ENCODE measurements at places on chromosomes 6 and 20.

DNA sequence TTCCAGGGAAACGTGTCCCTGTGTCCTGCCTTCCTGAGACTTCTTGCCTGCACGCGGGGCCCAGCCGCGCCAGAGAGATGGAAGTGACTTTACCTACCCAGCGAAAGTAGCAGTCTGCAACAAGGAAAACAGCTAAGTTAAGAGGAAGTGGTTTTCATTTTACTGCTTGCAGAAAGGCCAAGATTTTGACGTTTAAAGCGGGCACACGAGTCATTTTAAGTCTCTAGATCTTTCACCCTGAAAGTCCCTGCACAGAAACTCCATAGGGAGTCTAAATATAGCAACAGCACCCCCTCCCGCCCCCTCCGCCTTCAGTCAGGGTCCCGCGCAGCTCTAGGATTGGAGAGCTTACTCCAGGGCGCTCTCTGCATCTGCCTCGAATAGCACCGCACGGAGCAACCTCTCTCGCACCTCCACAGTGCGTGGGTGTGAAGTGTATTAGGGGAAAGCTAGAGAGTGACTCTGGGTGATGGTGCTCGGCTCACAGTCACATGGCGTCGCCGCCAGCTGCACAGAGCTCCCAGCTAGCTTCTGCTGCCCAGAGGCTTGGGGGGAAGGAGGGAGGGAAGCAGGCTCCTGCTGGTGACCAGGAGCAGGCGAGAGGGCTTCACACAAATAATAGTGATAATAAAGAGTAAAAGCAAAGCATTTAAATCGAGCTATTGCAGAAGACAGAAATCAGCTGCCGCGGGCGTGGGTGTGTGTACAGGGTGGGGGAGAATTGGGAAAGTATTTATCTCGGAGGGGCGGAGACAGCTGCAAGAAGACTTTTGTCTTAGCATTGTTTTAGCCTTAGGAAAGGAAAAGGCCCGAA is 1.8 kb upstream of the KCNQ5 start:
- no peak for DNase-seq

DNA sequence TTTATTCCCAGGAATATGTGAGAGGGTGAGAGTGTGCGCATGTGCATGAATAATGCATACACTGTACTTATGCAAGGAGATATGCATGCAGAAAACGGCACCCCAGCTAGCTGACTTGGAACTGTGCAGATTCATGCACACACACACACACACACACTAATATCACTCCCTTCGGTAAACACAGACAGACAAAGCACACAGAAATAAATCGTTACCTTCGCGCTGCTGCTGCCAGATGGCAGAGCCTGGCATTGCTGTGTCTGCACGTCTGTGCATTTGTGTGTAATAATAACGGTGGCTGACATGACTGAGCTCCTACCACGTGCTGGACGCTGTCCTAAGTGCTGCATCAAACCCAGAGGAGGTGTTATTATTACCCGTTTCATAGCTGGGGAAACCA is 36.8 kb downstream of the PREX1 start:
- DNase-seq: no peak

- DNase-seq: no peak
Observed at GRCh38 chr6:156946370-156946936, 169.3 kb downstream of the ARID1B start.

GRCh38 chr6:2918936-2919335 is 15.8 kb upstream of the SERPINB9 start:
- DNase-seq: no peak

- DNase-seq: no peak
Observed at GRCh38 chr20:48826883-48827771, 672 bp downstream of the PREX1 start.

GRCh38 chr6:152212437-152212836 is 405.0 kb downstream of the ESR1 start:
- no peak for DNase-seq

- no peak for DNase-seq
Observed at GRCh38 chr6:128063850-128064539, 163.1 kb upstream of the THEMIS start.

DNA sequence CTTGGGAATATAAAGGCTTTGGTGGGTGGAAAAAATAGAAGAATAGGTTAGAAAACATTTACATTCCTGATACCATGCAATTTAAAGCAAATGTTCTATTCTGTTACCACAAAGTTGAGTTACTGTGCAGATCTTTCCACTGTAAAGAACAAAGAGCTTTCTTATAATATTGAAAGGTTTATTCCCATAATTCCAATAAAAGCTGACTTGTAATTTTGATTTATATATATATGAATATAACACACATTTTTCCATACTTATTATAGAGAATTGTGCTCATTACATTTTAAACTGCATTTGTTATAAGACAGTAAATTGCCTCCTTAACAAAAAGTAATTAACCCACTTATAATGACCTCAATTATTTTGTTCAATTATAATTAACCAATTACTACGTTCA is 135.9 kb downstream of the RNASET2 start:
- no peak for DNase-seq

GRCh38 chr6:111750753-111751673 is 122.2 kb downstream of the FYN start:
- no peak for DNase-seq

DNA sequence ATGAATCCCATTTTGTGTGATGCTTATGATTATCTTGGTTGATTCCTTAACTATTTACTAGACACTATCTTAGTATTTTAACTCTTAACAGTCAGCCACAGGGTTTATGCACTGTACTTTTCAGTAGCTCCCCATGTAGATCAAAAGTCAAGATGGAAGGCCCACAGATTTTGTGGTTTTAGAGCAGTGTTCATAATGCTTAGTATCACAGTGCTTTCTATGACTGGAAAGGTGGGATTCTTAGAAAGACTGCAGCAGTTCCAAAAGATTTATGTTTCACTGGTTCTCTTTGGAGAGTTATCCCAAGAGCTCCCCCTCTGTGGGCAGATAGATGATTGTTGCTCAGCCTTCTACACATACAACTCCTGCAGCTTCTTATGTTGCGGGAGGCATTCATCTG is 34.5 kb downstream of the ANKRD6 start:
- DNase-seq: no peak

DNA sequence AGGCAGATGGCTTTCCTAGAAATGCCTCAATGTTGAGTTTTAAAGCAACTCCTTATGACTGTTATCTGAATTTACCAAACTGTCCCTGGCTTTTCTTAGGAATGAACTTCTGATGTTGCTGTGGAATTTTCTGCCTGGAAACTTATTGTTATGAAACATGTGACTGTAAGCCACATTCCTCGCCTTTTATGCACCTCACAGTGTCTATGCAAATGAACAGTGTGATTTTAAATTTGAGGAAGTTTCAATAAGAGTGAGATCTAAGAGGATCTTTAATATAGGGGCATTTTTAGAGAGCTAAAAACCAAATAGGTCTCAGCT is 2.4 kb upstream of the CCR6 start:
- DNase-seq: no peak

GRCh38 chr6:80535914-80536565 is 429.6 kb downstream of the BCKDHB start:
- DNase-seq: no peak

- DNase-seq: no peak
Observed at GRCh38 chr6:162173466-162173865, 554.1 kb downstream of the PRKN start.

DNA sequence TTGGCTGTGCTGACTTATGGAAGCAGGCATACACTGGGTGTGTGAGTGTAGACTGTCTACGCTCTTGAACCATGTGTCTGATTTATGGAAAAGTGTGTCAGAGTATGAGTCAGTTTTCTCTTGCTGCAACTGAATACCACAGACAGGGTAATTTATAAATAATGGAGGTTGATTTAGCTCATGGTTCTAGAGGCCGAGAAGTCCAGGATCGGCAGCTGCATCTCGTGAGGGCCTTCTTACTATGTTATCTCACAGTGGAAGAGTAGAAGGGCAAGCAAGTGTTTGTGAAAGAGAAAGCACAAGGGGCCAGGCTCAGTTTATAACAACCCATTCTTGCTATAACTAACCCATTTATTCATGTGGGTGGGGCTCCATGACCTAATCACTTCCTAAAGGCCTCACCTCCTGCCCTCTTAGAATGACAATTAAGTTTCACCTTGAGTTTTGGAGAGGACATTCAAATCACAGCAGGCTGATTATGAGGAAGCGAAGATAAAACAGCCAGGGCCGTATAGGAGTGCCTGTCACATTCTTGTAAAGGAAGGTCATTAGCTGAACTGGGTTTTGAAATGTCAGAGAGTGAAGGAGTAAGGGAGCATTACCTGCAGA is 6.7 kb downstream of the GPR31 start:
- DNase-seq: no peak

DNA sequence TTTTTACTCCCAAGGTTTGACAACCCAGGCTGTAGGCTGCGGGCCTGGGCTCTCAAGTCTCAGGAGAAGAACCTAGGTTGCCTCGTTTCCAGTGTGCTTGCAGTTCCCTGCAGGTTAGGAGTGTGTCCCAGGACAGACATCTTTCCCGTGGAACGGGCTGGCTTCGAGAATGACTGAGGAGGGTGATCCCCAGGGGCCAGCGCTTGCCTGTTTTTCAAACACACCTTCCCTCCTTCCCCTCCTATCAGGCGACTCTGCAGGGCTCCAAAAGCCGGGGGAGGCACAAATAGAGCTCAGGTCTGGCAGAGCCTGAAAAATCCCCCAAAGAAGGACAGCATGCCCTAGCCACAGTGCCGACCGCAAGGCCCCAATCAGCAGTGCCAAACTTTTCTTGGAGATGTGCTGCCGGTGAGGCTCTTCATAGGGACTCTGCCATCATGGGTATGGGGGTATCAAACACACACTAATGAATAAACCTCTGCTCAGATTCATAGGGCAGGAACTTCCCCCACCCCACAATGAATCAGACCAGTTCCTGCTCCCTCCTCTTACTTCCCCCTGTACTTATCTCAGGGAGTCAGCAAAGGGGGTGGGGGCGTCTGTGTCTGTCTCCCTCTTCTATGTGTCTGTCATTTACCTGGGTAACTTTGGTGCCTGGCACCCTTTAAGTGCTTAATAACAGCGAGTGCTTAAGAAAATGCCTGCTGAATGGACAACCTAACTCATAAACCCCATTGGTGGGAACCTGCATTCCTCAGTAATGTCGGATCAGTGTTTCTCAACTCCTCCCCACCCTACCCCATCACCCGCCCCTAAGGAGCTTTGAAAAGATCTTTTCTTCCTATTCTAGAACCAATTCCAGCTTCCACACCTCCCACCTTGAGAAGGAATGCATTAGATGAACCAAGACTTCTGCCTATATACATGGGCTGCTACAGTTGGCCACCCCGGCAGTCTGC is 1.6 kb downstream of the KCNG1 start:
- DNase-seq: no peak

GRCh38 chr20:23637282-23638221 is at the start of gene CST3:
TSS of gene CST3 (minus strand) at chr20:23637955. CDS start at chr20:23637862, 93 bp downstream.
- DNase-seq: peak; percentile 81

- peak; percentile 20 for DNase-seq
Observed at GRCh38 chr6:154359161-154359574, 2.6 kb upstream of the IPCEF1 start.

DNA sequence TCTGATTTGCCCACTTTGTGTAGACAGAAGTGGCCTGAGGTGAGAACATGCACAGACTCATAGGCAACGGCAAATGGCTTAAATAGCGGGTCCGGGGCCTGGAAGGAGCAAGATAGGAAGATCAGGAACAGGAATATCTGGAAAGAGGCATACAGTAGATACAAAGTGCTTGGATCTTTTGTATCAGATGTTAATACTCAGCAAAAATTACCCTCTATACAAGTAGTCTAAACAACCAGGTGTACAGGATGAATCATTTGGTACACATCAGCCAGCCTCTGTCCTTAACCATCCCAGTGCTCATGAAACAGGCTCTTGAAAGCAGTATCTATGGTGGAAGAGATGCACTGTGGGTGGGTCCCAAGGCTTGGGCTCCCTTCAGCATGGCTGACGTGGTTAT is 28.9 kb upstream of the HLA-C start:
- DNase-seq: no peak

GRCh38 chr6:168280899-168281245 is 38.7 kb downstream of the DACT2 start:
- DNase-seq: no peak

DNA sequence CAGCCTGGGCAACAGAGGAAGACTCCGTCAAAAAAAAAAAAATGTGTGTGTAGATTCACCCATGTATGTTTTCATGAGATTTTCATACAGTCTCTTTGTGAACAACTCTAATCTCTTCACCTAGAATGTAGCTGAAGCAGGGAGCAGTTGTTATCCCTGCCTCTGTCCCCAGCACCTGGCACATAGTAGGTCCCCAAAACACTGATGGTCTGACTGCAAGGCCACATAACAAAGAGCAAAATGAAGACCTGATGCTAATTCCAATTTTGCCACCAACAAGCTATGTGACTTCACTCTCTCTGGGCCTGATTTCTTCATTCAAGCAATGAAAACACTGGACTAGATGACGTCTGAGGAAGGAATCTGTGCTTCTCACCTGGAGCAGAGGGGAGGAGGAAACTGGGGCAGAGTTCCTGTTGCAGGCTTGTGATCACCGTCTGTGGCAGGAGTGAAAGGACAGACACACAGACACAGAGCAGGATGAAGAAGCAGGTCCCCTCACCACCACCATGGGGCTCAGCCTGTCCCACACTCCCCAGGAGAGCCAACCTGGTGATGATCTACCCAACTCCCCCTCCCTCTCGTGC is 4.6 kb downstream of the SLC44A4 start:
- DNase-seq: no peak

- DNase-seq: no peak
Observed at GRCh38 chr20:5773589-5773988, 23.4 kb downstream of the SHLD1 start.

- DNase-seq: peak; percentile 87
Observed at GRCh38 chr6:81752921-81753710, 635 bp upstream of the TENT5A start.

GRCh38 chr6:110049696-110050439 is 71.8 kb downstream of the GPR6 start:
- DNase-seq: no peak

DNA sequence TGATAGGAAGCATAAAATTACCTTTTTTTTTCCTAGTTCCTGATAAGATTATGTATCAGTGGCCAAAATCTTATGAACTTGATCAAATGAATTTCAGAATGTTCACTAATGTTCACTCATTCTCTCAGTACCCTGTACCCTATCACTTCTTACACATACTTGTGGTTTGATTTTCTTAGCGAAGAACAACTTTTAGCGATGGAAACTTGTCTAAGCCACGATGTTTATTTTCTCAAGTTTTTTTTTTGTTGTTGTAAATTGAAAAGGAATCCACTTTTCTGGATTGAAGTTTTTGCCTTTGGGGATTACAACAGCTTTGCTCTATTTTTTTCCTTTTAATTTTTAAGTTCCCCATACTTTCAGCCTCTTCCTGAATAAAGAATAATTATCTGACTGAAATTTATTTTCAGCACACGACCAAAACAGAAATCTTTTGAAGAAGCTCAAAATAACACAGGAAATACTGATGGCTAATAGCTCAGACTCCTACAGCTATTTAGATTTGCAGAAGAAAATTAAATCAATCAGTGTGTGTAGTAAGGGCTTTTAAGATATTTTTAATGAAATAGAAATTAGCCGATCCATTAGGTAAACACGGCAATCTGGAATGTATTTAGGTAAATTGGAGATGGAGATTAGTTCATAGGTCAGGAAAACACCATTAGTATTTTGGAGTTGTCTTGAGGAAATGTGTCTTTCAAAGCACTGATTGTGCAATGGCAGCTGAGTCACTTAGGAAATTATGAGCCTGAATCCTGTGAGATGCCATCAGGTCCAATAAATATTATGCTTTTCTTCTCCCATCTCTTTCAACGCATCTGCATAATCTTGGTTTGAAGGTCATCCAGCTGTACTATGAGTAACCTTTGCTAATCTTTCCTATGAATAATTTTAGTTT is 217.5 kb downstream of the GJA1 start:
- DNase-seq: no peak
